ENCODE measurements at places on chromosomes 16 and 17.

DNA sequence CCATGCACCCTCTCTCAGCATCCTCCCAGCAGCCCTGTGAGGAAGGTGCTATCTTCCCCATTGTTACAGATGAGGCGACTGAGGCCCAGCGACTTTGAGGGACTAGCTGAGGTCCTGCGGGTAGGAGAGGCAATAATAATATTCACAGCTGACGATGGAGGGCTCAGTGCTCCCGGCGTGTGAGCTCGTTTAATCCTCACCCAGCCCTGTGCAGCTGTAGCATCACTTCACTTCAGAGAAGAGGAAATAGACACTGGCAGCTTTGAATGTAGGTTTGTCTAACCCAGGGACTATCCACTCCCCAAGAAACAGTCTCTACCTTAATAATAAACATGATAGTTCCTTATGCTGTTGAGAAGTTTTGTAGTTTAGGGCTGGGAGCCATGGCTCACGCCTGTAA, 21.6 kb downstream of the LASP1 start:
- no peak for DNase-seq

DNA sequence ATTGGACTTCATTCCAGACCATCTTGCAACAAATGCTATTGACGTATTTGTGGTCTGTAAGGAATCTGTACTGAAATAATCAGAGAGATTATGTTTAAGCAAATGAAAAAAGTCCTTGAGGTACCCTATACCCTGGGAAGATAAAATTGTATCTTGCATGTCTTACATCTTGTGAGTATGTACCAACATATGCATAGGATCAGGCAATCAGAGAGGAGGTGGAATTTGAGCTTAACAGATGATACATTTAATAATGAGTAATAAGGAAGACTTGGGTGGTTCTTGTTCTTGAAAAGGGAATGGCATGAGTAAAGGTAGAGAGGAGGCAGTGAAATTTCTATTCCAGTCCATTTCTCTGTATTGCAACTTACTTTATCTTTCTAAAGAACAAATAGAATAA, 10.6 kb downstream of the MOSMO start:
- no peak for DNase-seq

DNA sequence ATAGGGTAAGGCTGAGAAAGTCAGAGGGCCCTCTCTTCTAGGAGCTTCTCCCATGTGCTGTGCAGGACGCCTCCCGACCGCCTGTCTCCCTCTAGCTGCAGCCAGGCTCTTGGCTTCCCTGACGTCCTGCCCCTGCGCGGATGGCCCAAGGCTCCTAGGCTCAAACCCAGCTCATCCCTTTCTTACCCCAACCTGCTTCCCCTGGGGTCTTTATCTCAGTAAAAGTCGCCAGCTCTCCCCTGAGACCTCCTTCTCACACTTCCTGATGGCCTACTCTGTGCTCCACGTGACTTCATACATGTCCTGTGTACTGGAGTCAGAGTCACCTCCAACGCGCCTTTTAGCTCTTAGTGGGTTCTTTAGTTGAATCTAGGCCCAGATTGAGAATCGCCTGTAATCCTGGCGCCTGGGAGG, 1.1 kb upstream of the ZNF747 start:
- DNase-seq, result peak; percentile 57

DNA sequence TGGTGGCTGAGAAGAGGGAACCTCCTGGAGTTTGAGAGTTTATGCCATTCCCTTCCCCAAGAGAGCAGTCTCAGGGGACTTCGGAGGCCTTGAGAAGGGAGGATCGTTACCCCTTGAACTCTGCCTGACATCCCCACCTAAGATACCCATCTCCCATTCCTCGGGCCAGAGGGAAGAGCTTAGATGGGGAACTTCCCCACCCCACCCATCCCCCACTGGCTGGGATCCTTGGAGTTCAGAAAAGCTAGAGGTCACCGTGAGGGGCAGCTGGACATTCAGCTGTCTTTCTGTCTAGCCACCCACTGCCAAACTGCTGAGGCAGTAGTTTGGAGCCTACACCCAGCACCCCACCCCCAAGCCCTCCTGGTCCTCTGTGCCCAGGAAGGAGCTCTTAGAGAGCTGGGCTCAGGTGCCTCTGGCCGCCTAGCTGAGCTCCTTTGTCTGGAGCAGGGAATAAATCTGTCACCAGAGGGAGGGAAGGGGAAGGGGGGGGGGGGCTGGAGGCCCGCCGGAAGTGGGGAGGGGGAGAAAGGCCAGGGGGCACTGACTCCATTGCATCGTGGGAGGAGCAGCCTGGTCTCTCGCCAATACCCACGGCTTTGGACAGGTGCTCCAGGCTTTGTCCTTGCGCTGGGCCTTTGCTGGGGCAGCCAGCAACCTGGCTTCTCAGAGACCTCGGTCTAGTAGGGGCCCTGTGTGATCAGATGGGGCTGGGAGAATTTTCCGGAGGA, 1.0 kb downstream of the HSD11B2 start:
- DNase-seq, result no peak

GRCh38 chr17:73595479-73595878, 48.8 kb downstream of the SDK2 start:
- DNase-seq, result no peak

DNA sequence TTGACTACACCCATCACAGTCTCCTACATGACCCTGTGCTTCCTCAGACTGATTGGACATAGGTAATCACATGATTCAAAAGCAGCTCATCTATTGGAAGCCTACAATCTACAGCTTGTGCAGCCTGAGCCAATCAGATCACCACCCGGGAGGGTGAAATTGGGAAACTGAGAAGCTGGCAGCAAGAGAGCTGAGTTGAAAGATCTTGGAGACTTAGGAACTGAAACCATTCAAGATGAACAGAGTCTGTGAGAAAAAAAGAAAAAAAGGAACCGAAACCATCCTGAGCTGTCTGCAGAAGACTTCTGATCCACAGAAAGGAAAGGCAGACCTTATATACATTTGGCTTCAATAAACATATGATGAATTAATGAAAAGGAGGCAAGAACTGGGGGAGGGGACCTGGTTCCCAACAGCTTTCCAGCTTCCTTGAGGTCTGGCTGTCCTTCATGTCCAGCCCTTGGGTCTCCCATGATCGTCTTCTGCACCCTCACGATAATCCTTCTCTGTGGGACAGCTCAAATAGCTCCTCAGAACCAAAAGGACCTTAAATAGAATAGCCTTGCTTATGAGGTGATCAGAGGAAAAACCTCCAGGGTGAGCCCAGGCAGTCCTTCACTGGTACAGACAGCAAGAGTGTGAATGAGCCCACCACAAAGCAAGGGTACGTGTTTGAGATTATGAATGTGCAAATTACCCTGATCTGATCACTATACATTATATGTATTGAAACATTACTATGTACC, 32.6 kb downstream of the PLXDC1 start:
- DNase-seq, result no peak

- no peak for DNase-seq
Measured at GRCh38 chr17:32385121-32385520, 35.2 kb downstream of the ZNF207 start.

DNA sequence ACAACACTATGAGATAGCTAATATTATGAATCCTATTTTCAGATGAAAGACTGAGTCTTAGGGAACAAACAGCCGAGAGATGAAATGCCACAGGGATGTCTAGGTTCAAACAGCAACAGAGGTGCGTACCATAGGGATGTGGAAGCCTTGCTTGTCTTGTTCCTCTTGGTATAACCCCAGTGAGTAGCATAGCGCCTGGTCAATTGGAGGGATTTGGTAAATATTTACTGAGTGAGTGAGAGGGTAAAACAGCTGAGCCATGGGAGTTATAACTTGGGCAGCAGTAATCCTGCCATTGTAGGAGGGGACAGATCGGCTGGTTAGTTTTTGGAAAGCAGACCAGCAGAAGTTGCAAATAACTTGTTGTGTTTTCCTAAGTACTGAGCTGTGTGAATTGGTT, 80.2 kb downstream of the WWOX start:
- DNase-seq, result no peak

DNA sequence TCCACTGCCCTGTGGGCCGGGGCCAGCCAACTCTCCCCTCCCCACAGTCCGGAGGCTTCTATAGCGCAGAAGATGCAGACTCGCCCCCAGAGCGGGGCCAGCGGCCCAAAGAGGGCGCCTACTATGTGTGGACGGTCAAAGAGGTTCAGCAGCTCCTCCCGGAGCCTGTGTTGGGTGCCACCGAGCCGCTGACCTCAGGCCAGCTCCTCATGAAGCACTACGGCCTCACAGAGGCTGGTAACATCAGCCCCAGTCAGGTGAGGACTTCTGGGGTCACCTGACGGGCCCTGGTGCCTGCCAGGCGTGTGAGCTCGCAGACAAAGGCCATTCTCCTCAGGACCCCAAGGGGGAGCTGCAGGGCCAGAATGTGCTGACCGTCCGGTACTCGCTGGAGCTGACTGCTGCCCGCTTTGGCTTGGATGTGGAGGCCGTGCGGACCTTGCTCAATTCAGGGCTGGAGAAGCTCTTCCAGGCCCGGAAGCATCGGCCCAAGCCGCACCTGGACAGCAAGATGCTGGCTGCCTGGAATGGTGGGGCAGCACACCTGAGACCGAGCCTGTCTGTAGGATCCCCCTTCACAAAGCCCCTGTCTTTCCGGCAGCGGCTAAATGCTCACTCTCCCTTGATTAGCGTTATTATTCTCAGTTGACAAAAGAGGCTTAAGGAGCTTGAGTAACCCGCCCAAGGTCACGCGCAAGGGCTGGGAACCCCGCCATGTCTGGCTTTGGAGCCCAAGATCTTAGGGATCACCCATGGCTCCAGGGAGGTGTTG, 3.9 kb downstream of the SPATA20 start:
- DNase-seq, result no peak

- no peak for DNase-seq
Measured at GRCh38 chr17:71764505-71764904, 356.3 kb upstream of the SOX9 start.

DNA sequence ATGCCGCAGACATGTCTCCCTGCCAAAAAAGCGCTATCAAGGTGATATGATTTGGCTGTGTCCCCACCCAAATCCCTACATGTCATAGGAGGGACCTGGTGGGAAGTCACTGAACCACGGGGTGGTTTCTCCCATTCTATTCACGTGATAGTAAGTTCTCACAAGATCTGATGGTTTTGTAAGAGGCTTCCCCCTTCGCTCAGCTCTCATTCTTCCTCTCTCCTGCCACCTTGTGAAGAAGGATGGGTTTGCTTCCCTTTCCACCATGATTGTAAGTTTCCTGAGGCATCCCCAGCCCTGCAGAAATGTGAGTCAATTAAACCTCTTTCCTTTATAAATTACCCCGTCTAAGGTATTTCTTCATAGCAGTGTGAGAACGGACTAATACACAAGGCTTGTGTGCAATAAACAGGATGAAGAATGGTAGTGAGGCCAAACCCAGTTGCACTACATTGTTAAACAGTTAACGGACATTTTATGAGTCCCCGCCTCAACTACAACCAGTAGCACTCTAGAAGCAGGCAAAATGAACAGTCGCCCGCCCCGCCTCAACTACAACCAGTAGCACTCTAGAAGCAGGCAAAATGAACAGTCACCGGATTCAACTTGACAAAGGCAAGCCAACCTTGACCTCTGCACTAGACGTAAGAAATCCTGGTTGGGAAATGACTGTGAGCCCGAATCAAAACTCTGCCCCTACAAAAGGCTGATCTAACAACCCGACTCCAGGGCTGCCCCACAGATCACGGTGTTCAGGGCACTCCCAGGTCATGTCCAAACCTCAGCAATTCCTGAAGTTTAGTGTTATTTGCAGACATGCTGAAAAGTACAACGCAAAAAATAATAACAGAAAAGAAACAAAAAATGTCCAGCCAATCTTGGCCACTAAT, 26.3 kb downstream of the VPS53 start:
- DNase-seq, result no peak

- DNase-seq, result no peak
Measured at GRCh38 chr16:22109258-22109898, 17.0 kb downstream of the VWA3A start.

DNA sequence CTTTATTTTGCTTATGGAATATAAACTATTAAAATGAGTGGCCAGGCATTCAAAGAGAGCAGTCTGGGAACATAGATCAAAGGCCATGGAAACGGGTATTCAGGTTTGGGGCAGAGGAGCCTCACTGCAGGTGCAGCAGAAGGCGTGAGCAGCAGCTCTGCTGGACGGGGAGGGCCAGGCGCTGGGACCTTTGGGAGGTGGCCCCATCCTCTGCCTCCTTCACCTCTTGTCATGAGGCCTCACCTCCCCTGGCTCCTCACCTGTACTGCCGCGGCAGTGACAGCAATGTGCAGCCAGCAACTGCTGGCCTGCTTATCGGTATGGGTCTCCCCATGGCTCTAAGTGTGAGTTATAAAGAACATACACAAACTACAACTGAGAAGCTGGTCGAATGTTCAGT, 109.4 kb downstream of the CDK5R1 start:
- DNase-seq, result no peak

DNA sequence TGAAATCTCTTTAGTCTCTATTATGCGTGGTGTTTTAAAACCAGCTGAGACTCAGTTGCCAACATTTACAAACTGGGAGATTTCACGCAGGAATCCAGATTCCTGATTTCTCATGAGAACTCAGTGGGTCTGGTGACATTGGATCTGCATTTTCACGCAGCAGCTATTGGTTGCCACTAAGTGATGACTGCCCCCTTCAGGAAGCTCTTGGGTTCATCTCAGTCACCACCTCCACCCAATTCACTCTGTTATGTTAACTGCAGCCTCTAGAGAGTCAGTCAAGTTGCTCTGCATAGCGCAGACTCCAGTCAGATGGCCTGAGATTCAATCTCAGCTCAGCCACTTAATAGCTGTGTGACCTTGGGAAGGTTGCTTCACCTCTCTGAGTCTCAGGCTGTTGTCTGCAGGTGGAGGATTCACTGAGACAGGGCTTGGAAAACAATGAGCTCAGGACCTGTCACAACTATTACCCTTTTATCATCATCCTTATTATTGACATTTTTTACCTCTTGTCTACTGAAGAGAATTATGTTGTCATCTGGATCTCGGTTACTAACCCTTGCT, 6.4 kb downstream of the SHISA9 start:
- no peak for DNase-seq

- no peak for DNase-seq
Measured at GRCh38 chr17:46964315-46965265, 14.5 kb downstream of the RPRML start.

GRCh38 chr16:52591934-52592592, 45.1 kb upstream of the TOX3 start:
- no peak for DNase-seq

- DNase-seq, result no peak
Measured at GRCh38 chr16:70331588-70332358, 14.9 kb upstream of the DDX19A start.

- DNase-seq, result no peak
Measured at GRCh38 chr17:65678546-65678945, 117.1 kb upstream of the AXIN2 start.

- DNase-seq, result no peak
Measured at GRCh38 chr17:30333503-30334360, at the start of gene TMIGD1. TSS of gene TMIGD1 (minus strand) at chr17:30334057. CDS start at chr17:30332133, 1,924 bp downstream.

DNA sequence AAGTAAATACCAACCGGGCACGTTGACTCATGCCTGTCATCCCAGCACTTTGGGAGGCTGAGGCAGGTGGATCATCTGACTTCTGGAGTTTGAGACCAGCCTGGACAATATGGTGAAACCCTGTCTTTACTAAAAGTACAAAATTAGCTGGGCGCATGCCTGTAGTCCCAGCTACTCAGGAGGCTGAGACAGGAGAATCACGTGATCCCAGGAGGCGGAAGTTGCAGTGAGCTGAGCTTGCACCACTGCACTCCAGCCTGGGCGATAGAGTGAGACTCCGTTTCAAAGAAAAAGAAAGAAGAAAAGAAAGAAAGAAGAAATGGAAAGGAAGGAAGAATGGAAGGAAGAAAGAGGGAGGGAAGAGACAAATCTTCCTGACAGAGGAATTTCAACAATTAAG, 108.7 kb downstream of the AHSP start:
- no peak for DNase-seq

Data from stimulated activated CD4-positive, alpha-beta T cell treated with anti-CD3 and anti-CD28 coated beads, Interleukin-2, amount 100 ng/mL, for 48 hours (primary cell).